ENCODE measurements at places on chromosomes 11 and 22.

GRCh38 chr11:35166369-35167360 is 27.7 kb downstream of the CD44 start:
- DNase-seq = peak; percentile 55

DNA sequence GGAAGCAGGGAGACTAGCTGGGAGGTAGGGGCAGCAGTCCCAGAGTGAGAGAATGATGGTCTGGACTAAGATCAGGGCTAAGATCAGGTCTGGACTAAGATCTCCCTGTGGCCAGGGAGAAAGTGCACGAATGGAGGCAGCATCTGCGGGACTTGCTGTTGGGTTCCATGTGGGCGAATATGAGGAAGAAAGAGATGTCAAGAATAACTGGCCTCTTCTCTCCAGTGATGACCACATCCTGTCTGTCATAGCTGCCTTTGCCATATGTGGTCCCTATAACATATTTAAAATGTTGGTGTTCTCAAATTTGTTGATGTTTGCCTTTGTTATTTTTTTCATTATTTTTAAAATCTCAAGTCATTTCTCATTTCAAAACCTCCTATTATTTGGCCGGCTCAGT is 27.4 kb upstream of the CXCR5 start:
- no peak for DNase-seq

DNA sequence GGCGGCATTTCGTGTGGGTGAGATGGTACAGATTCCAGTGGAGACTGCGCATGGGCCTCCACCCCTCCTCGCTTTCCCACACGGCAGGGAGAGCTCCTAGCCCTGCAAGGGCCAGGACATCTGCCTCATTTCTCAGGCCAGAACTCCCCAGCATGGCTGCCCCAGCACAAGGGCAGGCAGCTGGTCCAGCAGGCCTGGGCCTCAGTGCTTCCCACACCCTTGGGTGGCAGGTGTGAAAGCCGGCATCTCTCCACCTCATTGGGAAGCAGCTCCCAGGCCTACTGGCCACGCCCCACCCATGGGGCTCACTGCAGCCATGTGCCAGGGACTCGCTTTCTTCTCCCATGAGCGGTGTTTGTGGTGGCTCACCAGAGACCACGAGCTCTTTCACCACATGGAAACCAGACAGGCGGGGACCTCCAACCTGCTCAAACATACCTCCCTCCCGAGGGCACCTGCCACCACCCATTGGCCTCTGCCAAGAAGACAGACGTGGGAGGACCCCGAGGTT is 79.1 kb downstream of the NAT10 start:
- DNase-seq = no peak

GRCh38 chr22:36211237-36211861 is 9.7 kb upstream of the APOL4 start:
- DNase-seq = no peak

DNA sequence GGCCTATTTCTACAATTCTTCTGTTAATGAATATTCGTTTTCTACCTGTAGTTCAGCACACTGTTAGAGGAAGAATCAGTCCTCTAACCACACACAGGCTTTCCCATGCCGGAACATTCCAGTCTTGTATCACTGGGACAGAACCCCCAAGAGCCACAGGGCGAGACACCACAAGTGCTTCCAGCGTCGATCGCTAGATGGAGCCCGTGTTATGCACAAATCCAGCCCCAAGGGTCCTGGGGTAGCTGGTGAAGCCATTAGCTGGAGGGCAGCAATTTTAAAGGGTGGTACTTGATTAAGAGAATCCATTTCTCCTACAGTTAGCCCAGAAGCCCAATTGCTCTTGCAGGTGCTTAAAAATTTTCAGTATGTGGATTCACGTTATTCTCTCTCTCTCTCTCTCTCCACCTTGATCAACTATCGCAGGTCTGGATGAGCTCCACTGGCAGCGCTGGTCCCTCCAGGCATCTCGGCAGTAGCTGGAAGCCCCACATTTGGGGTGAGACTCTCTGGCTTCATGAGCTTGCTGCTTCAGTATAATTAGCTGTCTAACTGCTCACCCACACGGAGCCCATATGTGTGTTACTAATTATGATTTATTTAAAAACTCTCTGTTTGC is 148.2 kb upstream of the SNX19 start:
- peak; percentile 72 for DNase-seq

GRCh38 chr11:83012168-83013067 is 59.3 kb downstream of the RAB30 start:
- DNase-seq = no peak

DNA sequence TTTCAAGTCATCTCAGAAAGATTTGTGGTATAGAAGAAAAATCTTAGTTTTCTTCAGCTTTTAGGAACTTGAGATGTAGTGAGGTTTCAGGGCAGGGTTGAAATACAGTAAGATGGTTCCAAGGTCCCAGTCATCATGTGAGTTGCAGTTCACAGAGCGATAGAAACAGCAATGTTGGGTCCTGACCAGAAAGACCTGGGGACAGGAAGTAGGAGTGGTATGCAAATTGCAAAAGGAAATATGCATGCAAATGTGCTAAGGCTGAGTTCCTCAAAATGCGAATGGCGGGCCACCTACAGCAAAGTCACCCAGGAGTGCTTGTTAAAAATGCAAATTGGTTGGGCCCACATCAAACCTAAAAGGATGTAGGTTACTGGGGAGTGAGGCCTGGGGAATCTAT is 1032.7 kb upstream of the TENM4 start:
- no peak for DNase-seq

DNA sequence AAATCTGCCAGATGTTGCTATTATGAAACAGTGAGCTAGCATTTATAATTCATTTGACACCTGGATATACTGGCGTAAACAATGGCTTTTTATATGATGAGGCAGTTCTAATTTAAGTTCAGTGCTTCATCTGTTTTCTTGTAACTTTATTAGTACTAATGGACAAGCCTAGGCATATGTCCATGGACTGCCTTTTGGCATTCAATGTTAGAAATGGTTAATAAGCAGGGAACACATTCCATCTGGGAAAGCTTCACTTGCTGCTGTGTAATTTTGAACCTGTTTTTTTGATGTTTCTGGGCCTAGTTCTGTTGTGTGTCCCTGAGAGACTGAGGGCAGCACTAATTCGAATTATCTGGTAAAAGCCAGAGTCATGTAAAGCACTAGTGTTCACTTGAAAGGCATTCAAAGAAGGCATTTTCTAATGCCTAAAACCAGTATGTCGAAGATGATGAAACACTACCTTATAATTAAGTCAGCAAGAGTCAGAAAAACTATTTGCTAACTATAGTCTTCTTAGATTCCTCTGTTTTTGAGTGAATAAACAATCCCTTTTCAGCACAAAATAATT is 138.5 kb downstream of the SWAP70 start:
- DNase-seq = no peak

DNA sequence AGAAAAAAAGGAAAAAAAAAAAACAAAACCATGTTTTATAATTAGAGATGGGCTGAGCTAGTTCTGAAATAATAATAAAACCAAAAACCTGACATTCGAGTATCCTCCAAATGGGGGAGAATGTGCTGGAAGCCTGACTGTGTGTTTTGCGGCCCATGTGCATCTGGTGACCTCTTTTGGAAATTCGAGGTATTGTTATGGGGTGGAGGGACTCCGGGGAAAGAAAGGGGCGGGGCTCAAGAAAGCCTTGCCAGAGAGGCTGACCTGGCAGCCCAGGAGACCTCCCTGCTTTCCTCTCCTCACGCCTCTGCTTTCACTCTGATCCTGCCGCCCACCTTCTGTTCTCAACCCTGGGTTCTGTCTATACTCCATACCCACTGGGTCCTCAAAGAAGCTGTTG is 72.9 kb downstream of the CTTN start:
- peak; percentile 50 for DNase-seq

- DNase-seq = no peak
Observed at GRCh38 chr11:4203603-4204360, 109.2 kb downstream of the RRM1 start.

- peak; percentile 42 for DNase-seq
Observed at GRCh38 chr11:117814766-117815261, 9.7 kb downstream of the FXYD2 start.

GRCh38 chr11:77471558-77472193 is 2.2 kb downstream of the PAK1 start:
- peak; percentile 59 for DNase-seq
